ENCODE measurements at places on chromosomes 16 and 17. TPM values are rescaled to one million over a fixed set of nuclear protein-coding genes. Genes with fewer than 3 reads are reported as not detected.

TEDC2 gene
- 32.3 TPM for total RNA-seq

PCYT2 gene
- total RNA-seq, result 16.4 TPM

BICDL2 gene
- not detected for total RNA-seq

DNA sequence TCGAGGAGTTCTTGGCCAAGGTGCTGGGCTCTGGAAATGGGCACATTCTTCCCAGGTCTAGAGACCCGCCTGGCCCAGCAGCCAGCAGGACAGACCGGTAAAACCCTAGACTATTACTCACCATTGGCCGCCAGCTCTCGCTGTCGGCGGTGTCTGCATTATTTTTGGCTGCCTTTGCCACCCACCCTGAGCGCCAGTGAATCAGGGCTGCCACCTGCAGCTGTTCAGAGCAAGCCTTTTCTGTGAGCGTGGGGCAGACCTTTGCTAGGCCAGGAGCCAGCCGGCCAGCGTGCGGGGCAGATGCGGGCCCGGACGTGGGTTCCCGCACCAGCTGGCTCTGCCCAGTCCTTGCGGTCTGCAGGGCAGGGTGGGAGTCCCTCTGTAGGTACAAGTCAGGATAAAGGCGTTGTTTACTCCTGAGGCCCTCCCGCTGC, 15.8 kb upstream of the CLEC18A start:
- DNase-seq, result no peak

DNA sequence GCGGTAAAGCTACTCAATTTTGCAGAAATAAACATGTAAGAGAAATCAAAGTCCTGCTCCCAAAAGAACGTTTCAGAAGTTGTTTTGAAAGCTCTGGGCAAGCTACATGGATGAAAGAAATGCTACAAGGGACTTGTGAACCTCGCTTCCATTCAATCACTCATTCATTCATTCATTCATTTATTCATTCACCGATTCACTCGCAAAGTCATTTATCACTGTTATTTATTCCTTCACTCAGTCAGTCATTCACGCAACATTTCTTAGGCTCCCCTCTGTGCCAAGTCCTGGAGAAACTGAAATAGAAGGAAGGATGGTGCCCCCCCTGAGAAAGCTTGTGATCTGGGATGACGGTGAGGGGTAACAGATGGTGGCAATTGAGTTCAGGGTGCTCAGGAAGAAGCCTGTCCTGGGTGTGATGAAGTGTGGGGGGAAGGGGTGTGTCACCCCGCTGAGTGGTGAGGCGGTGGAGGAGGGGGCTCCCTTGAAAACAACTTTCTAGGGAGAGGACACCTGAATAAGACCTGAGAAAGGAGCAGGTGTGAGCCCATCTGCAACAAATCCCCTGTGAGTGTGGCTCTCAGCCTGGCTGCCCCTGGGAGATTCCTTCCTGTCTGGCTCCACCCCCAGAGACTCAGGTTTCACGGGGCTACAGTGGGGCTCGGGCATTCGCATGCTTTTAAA, 36.3 kb upstream of the PRSS54 start:
- DNase-seq, result no peak

PPY gene
- total RNA-seq, result not detected

GRCh38 chr17:46026166-46027047, 27.4 kb downstream of the STH start:
- peak; percentile 44 for DNase-seq

TRPV2 gene
- 42.0 TPM for total RNA-seq

- no peak for DNase-seq
Measured at GRCh38 chr17:74859459-74860228, at the start of gene GRIN2C. Gene GRIN2C (minus strand): TSS chr17:74859885. CDS start chr17:74855092, 4,793 bp downstream.

DNA sequence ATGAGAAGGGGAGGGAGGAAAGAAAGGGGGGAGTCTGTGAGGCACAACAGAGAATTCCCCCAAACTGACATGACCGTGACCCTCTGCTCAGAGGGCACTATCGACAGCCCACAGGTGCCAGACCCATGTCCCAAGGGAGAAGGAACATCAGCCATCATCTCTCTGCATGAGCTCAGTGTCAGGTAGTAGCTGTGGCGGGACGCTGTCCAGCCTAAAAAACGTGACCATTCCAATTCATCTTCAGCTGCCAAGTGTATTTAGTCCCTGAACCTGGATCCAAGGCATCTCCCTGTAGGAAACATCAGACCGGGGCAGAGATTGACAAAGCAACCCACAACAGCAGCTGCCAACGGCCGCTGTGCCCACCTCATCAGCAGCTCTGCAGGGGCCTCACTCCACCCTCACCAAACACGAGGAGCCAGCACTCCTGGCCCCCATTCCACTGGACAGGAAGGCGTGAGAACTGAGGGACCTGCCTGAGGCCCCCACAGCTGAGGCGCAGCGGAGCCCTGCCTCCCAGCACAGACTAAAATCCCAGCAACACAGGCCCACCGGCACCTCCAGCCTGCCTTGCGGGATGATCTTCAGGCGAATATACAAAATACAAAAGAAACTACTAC, 8.6 kb downstream of the TAF1C start:
- no peak for DNase-seq

- no peak for DNase-seq
Measured at GRCh38 chr16:84308120-84308519, 13.4 kb downstream of the WFDC1 start.

DNA sequence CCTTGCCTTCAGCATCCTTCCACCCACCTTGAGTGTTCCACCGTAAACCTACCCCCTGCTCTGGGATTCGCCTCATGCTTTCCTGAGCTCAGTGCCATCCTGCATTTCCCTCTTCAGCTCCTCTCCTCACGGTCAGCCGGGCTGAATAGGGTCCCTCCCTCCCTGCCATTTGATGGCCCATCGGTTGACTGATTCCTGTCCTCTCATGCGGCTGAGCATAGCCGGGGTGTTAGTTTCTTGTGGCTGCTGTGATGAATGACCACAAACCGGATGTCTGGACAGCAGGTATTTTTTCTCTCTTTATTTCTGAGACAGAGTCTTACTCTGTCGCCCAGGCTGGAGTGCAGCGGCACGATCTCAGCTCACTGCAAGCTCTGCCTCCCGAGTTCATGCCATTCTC, 44.1 kb upstream of the MGAT5B start:
- no peak for DNase-seq

TNRC6C gene
- 13.4 TPM for total RNA-seq

GRCh38 chr16:68283801-68284598, 19.7 kb downstream of the SLC7A6 start:
- no peak for DNase-seq

GRCh38 chr17:61447358-61447757, 4.9 kb upstream of the TBX4 start:
- DNase-seq, result no peak

DNA sequence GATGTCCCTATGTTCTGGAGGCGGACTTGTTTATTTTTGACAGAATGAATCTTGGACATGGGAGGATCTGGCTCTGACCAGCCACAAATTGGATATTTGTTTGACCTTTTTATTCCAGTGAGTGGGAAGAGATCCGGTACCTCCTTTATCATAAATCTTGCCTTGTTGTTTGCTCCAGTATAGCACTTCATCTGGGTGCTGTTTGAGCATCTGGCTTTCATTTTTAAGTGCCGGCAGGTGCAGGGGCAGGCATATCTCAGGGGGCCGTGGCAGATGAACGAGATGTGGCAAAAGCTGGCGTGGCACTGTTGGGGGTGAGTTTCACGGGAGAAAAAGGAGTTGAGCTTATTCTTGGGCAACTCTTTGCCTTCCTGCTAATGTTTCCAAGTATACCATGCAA, 37.8 kb downstream of the MSI2 start:
- no peak for DNase-seq

- DNase-seq, result no peak
Measured at GRCh38 chr17:40963838-40964237, 2.9 kb downstream of the KRT39 start.

GRCh38 chr17:60554377-60554788, 28.3 kb upstream of the APPBP2 start:
- DNase-seq, result no peak

CCDC200 gene
- 0.48 TPM for total RNA-seq

PFAS gene
- 47.0 TPM for total RNA-seq

GRCh38 chr17:76382351-76382802, 2.0 kb upstream of the SPHK1 start:
- DNase-seq, result no peak

DNA sequence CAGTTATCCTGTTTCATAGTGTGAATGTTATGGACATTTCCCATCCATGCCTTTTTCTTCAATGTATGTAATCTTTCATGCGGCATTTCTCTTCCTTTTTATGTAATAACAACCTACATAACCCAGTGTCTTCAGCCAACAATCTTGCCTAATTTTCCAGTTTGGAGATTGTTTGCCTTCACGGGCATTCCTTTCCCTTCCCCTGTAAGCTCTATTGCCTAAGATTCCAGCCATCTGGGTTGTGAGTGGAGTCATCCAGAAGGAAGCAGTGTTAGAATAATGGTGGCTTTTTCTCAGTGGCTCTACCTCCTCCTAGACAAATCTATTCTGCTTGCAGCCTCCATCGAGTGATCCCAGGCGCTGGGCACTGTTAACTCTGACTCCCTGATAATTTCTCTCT, 22.3 kb downstream of the SYCE1L start:
- DNase-seq, result no peak

RRAD gene
- total RNA-seq, result 3.8 TPM

DNA sequence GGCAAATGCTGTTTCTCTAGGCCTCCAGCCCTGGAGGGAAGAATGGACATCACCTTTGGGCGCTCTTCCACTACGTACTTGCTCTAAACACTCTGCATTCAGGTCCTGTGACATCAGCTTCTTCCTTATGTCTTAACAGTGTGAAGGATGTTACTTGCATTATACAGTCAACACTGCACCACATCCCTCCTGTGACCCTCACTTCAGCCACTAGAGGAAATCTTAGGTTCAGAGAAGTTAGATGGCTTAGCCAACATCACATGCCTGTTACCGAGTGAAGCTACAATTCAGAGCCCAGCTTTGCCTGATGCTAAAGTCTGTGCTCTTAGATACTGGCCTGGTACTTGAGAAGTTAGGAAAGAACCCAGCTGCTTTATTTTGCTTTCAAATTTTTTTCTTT, 18.3 kb downstream of the UBFD1 start:
- DNase-seq, result no peak

SCARF1 gene
- 2.3 TPM for total RNA-seq

GRCh38 chr17:9308069-9308468, 267.6 kb downstream of the STX8 start:
- DNase-seq, result no peak

HNF1B gene
- total RNA-seq, result 1.4 TPM

DNA sequence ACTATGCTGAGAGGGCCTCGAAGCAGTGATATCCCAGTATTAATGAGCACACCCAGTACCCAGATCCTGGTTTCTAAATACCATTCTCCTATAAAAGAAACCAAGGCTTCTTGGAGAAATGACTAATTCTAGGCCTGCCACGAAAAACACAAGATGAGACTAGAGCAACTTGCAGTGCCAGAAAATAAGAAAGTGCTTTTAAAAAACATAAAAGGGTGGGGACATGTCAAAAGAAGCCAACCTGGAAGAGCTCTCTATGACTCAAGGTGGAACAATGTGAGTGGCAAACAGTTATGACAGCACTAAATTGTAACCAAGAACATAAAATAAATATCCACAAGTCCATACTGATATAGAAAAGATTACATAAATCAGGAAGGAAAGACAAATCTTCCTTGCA, 153.2 kb upstream of the KCNJ18 start:
- no peak for DNase-seq

All from activated naive CD4-positive, alpha-beta T cell treated with anti-CD3 and anti-CD28 coated beads, Interleukin-2, amount 50 U/mL, for 72 hours (primary cell).